ENCODE measurements at places on chromosomes 12 and 14. TPM values are rescaled to one million over a fixed set of nuclear protein-coding genes. Genes with fewer than 3 reads are reported as not detected.
A peak's percentile ranks its signal among the peaks of the same experiment; 100 is the strongest.

GRCh38 chr14:46788994-46789393, 137.4 kb upstream of the RPL10L start:
- no peak for DNase-seq

- DNase-seq, result no peak
These were observed 27.7 kb upstream of the MYL2 start for GRCh38 chr12:110948041-110948440.

DNA sequence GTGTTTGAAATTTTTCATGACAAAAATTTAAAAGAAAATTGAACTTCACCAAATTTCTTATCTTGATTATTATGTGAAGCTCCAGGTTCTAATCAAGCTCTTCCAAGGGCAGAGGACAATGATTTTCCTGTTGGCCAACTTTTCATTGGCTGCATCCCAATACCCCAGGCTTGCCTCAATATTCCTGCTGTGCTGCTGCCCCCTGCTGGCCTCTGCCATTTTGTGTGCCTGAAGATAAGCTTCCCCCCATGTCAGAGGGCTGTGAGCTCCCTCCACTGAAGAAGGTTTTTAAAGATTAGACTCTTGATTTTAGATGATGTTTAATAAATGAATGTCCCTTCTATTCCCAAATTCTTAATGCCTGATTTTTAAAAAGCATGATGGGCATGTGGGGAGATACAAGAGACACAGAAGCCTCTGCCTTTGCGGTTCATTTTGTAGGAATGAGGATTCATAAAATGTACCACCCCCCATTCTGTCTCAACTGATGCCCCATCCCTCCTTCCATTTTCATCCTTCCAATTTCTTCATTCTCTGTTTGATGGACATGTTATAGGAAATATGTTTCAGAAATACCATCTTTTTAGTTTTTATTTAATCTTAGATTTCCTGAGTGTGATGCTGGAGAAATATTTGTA, 76.7 kb upstream of the RGS6 start:
- DNase-seq, result peak; percentile 70

DNA sequence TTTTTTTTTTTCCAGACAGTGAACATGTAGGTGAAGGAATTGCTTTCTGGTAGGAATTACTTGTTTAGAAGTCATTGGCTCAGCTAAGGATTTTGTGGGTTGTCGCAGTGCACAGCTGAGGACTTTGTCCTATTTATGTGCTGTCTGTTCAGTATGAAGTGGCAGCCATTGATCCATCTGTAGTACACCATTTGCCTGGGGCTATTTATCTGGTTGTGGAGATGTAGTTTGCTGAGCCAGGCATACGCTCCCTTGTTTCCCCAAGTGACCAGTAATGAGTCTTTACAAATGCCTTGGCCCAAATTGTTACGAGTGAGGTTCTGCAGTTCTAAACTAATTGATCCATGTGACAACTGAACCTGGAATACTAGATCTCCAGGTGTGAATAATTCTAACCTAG, 140.1 kb downstream of the NRXN3 start:
- DNase-seq, result no peak

- no peak for DNase-seq
These were observed 100.7 kb downstream of the PPP2R5C start for GRCh38 chr14:101862177-101862576.

DNA sequence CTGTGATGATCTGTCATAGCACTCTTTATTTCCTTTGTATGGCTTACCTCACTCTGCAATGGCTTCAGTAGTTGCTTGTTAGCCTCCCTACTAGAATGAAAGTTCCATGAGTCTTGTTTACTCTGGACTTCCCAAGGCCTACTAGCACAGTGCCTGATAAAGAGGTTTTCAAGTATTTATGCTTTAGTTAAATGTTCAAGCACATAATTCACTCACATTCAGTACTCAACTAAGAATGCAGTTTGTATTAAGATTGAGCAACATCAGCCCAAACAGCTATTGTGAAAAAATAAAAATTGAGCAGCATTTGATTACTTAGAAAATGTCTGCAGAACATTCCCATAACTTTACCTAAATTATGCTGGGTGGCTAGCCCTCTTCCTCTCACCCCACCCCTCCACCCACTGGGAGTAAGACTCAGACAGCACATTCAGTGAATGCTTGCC, 158.9 kb upstream of the AMIGO2 start:
- no peak for DNase-seq

DNA sequence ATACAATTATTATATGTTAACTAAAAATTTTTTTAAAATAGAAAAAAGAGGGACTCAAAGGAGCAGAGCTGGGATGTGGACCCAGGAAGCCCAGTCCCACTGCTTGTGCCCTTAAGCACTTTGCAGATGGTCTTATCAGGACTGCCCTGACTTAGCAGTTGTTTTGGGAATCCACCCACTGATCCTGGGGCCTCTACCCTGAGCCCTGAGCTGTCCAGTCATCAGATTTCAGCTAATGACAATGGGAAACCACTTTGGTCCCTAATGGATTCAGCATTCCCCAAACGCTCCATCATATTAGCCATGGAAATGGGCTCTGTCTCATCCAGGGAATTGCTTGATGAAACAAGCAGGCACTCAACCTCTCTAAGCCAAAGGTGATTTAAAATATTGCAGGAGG, 22.5 kb upstream of the WSCD2 start:
- DNase-seq, result no peak

- DNase-seq, result no peak
These were observed 364.9 kb upstream of the FLRT2 start for GRCh38 chr14:85165094-85165493.

GRCh38 chr12:46430340-46430948, 57.9 kb upstream of the SLC38A2 start:
- no peak for DNase-seq

- no peak for DNase-seq
These were observed 14.2 kb upstream of the PPP1R1A start for GRCh38 chr12:54602661-54603060.

DNA sequence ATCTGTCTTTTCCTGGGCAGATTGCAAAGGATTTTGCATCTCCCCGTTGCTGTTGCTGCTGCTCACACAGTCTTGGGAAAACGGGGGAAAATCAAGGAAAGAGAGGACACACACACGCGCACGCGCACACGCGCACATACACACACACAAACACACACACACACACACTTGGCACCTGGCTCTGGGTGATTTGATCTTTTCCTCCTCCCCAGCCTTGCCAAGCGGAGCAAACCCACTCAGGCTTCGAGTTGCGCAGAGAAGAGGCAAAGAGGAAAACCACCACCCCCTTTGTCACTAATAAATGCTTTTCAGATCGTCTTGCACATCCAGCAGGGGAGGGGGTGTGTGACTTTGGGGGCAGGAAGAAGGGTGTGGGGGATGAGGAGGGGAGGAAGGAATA, 965 bp upstream of the NOS1 start:
- DNase-seq, result no peak

DNA sequence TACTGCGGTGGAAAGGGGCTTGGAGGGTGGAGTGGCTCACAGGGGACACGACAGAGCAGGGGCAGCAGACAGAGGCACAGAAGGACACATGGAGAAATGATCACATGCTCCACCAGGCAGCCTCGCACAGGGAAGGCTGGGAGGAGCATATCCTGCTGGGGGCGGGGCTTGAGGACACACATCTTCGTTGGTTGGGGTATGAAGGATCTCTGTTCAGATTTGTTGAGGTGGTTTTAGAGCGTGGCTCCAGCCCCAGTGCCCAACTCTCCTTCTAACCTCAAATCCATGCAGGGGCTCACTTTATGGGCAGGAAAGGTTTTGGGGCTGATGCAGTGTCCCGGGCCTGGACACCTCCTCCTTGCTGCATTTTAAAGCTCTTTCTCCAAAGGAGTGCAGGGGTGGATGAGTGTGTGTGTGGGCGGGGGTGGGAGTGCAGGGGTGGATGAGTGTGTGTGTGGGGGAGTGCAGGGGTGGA, 733 bp upstream of the P3H3 start:
- peak; percentile 47 for DNase-seq

- DNase-seq, result no peak
These were observed 498.7 kb upstream of the RPL10L start for GRCh38 chr14:47150267-47150666.

GRCh38 chr12:54431911-54432814, 13.1 kb upstream of the ITGA5 start:
- DNase-seq, result no peak

DNA sequence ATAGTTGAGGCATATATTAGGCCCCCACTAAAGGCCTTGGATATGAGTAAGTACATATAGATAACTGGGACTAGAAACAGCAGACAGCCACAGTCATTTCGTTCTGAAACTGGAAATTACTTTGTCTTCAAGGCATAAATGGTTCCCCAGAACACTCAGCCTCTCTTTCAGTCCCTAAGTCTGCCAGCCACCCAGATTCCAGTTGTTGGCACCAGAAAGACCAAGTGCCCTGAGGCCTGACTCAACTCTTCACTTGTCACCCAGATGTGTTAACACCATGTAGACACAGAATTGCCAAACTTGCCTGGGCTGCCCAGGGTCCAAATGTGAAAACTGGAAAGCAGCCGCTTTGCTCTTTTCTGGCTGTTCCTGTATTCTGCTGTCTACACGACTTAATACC, 3.0 kb upstream of the LGALS3 start:
- DNase-seq, result no peak

DNA sequence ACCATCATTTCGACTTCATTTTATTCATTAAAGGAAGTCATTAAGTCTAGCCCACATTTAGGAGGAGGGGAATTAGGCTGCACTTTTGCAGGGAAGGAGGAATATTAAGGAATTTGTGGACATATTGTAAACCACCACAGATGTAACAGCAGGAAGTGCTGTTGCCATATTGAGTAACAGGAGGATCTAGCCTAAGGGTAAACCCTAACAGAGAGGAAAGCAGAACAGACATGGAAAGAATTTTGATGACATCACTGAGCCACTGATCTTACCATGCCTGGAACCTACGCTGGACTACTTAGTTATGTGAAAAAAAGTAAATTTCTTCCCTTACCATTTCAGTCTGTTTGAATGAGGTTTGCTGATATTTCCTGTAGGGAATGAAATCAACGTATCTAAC, 100.7 kb upstream of the ATF7IP start:
- no peak for DNase-seq

- peak; percentile 29 for DNase-seq
These were observed 31.6 kb downstream of the KLRD1 start for GRCh38 chr12:10339053-10339840.

- DNase-seq, result no peak
These were observed 17.9 kb downstream of the RECQL start for GRCh38 chr12:21483531-21483930.

DNA sequence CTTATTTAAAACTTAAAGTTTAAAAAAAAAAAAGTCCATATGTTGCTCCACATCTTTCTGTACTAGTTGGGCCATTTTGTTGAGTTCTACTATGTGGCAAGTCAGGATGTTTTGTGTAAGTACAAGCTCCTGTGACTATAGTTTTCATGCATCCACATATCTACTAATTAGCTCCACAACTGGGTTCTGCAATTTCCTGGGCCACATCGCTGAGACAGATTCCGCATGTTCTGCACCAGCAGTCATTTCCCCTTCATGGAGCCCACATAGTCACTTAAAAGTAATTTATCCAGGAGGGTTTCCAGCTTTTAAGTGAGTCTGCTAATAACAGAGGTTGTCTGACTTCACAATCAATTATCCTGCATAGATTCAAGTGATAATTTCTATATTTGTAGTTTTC, 461.4 kb downstream of the ZFP36L1 start:
- no peak for DNase-seq

GRCh38 chr12:82638324-82638723, 48.4 kb upstream of the TMTC2 start:
- DNase-seq, result no peak

GRCh38 chr12:608413-608812, 54.8 kb downstream of the NINJ2 start:
- no peak for DNase-seq

DNA sequence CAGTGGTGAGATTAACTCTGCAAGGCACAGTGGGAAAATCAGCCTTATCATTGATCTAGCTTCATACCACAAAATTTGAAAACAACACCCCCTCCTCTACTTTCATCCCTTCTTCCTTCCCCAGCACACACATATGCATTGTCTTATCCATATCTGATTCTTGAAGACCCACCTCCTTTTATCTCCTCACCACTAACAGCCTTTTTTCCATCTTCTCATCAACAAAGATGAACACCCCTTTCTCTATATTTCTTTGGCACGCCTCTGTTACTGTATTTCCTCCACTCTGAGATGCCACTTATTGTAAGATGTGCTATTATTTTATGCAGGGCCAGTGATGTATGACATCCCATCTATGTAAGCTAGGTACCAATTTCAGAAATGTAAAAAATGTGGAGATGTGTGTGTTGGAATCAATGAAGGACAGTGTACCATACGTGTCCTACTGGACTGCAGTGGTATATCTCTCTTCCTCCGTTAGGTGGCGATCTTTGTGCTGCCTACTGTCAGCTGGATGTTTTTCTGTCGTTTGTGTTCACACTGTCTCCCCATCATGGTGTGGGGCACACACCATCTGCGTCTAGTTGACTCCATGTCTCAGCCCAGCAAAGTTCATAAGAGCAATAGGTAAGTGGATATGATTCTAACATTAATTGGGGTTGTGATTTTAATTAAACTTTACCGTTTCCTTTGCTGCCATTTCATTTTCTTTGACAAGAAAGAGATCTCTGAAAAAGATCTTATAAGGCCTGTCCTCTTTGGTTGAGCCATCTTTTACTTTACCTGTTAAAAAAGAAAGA, 24.0 kb downstream of the CCDC38 start:
- DNase-seq, result peak; percentile 75

- no peak for DNase-seq
These were observed 30.6 kb downstream of the PPFIBP1 start for GRCh38 chr12:27554421-27555186.

- no peak for DNase-seq
These were observed 36.9 kb downstream of the ATP2A2 start for GRCh38 chr12:110317911-110318310.

GRCh38 chr14:23403908-23404307, 4.2 kb downstream of the MYH6 start:
- DNase-seq, result no peak

DNA sequence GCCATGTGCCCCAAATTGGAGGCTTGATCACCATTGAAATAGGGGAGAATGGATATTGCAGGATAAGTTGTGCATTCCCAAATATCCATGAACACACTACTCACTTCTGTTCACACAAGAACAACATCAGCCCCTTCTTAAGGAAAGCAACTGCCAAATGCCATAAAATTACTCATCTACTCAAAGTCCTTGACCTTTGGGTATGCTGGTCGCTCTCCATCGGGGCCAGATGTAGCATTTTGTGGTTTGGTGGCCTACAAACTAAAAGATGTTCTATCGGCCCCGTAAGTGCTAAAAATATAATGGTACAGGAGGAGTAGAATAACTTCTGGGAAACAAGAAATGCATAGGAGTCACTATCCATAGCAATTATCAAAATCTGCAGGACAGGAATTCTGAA, 362.6 kb downstream of the AEBP2 start:
- DNase-seq, result no peak

GRCh38 chr14:44490966-44491365, 16.1 kb downstream of the FSCB start:
- DNase-seq, result no peak

- no peak for DNase-seq
These were observed 38.9 kb downstream of the BEGAIN start for GRCh38 chr14:100548295-100548655.

The NANOG gene
- total RNA-seq, result not detected

The IAPP gene
- not detected for total RNA-seq

The LMNTD1 gene
- not detected for total RNA-seq

The SLCO1A2 gene
- total RNA-seq, result not detected

The PTGER2 gene
- total RNA-seq, result not detected

The MORN3 gene
- total RNA-seq, result 0.18 TPM

The MIPOL1 gene
- total RNA-seq, result not detected

The SLC25A21 gene
- not detected for total RNA-seq

The MAP1LC3B2 gene
- total RNA-seq, result not detected

The ASCL1 gene
- total RNA-seq, result not detected

Measured in OCI-LY7 (cell line).